ENCODE measurements at places on chromosomes 4 and X. TPM values are rescaled to one million over a fixed set of nuclear protein-coding genes. Genes with fewer than 3 reads are reported as not detected.

GRCh38 chr4:112348488-112349158 is 51.5 kb downstream of the ALPK1 start:
- no peak for DNase-seq

GRCh38 chrX:123170546-123170945 is 13.5 kb upstream of the GRIA3 start:
- DNase-seq = no peak

The ANXA3 gene
- 3.7 TPM for total RNA-seq

GRCh38 chrX:6005856-6006255 is 222.8 kb downstream of the NLGN4X start:
- DNase-seq = no peak

DNA sequence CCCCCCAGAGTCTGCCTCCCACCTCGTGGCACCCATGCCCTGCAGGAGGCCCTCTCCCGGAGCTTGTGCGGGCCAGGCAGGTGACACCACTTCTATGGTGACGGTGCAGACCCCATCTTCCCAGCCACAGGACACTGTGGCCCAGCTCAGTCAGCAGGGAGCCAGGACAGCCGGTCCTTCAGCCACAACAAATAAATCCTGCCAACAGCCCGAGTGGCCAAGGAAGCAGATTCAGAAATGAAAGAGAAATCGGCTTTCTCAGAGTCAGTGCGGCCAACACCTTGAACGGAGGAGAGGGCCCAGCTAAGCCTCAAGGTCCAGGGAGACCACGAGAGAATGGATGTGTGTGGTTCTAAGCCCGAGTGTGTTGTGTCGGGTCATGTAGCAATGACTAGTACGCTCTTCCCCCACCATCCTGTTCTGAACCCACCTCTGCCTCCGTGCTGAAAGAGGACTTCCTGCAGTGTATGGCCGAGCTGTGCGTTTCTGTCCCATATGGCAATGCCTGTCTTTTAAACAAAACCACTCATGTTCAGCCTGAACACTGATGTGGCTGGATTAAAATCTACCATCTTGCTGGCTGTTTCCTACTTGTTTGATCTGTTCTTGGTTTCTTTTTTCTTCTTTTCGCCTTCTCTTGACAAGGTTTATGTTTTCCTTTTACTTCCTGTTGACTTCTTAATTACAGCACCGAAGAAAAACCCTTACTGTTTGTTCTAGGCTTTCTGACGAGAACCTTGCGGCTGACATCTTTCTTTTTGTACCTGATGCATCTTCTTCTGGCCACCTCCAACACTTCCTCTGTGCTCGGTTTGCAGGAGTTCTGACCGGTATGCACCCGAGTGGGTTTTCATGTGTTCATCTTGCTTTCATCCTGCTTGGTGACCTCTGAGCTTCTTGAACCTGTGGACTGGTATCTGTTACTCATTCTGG is 53.1 kb downstream of the GAK start:
- no peak for DNase-seq

- no peak for DNase-seq
Observed at GRCh38 chr4:75844151-75844662, 58.0 kb downstream of the PPEF2 start.

DNA sequence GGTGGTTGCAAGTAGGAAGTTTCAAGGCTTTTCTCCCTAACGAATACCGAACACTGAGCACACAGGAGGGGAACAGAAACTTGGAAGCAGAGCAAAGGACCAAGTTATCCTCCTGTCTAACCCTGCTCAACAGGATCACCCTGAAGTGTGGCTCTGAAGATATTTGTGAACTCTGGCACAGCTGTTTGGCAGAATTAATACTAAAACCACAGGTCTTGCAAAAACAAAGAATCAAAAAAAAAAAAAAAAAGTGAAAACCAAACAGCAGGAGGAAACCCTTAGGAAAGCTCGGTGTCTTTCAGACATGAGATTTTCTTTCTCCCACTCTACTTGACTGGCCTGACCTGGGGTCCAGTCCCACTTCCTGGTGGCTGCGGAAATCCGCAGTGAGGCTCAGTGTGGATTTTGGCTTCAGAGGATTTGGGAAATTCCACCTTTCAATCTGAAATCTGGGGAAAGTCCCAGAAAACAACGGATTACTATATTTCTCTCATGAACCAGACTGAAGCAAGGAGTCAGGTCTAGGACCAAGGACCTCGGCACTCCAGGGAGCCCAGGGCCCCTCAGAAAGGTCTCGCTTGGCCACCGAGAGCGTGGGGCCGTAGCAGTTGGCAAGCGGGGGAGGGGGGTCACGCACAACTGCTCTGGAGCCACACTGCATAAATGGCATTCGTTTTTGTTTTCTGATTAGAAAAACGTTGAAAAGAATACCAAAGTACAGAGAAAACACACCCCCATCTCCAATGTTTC is 867 bp downstream of the TIFA start:
- no peak for DNase-seq
